Aorta (tissue), 5 donors: ENCODE measurements at places on chromosomes 3 and 15.
A peak's percentile ranks its signal among the peaks of the same experiment; 100 is the strongest.

- DNase-seq, result no peak
These were observed 68.2 kb downstream of the EFCAB12 start for GRCh38 chr3:129360171-129360611.

DNA sequence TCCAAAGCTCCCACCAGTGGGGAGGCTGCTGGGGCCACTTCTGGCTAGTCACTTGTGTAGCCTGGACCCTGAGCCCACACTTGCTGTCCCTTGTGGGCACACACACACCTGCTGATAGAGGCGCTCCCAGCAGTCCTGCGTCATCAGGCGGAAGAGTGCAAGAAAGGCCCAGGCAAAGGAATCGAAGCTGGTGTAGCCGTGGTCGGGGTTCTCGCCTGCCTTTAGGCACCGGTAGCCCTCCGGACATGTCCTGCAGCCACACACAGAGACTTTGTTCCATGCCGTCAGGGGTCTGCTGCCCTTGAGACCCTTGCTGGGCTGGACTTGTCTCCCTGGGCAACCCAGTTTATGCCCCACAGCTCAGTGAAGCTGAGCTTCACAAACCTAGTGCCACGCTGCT is 42.9 kb downstream of the SCN5A start:
- DNase-seq, result peak; percentile 54

GRCh38 chr3:123026565-123027291 is 835 bp downstream of the SEMA5B start:
- DNase-seq, result peak; percentile 64

DNA sequence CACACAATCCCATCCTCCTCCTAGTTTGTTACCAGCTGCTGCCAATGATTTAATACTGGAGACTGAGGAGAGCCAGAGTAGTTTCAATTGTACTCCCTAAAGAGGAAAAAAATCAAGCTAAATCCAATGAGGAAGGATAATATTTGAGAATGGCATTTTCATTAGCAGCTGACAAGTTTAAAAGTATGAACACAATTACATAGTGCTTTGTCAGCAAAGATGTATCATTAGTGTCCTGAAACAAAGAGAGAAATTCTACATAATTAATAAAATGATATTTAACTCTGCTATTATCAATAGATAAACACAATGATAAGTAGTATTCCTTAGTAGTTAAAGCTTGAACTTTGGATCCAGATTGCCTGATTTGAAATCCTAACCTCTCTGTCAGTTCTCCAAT is 163.9 kb downstream of the FGF12 start:
- DNase-seq, result no peak

DNA sequence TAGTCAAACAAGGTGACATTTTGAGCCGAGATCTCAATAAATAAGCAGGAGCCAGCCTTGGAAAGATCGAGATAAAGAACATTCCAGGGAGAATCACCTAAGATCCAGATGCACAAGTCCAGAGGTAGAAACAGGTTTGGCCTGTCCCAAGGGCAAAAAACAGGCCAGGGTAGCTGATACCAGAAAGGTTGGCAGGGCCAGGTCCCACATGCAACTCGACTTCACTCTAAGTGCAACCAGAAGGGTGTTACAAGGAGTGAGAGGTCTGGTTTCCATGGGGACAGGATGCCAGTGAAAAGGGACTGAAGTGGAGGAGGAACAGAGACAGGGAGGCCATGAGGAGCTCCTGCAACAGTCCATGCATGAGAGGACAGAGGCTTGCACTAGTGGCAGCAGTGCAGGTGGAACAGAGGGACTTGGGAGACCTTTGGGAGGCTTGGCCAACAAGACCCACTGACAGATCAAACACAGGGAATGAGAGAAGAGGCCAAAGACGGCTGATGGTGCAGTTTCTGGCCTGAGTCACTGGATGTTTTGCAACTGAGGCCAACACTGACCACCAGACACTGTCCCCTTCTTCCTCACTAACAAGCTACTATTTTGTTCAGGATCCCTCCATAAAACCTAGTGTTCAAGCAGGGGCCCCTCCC is 5.2 kb downstream of the TPRA1 start:
- no peak for DNase-seq

- no peak for DNase-seq
These were observed 34.9 kb upstream of the MEIS2 start for GRCh38 chr15:37135225-37135624.
